Fibroblast of skin of left biceps (primary cell): ENCODE measurements at places on chromosomes 4 and X.

GRCh38 chrX:69305333-69306062 is 140.2 kb upstream of the PJA1 start:
- no peak for DNase-seq

- DNase-seq: no peak
These were observed 46.6 kb downstream of the SHROOM2 start for GRCh38 chrX:9832811-9833210.

DNA sequence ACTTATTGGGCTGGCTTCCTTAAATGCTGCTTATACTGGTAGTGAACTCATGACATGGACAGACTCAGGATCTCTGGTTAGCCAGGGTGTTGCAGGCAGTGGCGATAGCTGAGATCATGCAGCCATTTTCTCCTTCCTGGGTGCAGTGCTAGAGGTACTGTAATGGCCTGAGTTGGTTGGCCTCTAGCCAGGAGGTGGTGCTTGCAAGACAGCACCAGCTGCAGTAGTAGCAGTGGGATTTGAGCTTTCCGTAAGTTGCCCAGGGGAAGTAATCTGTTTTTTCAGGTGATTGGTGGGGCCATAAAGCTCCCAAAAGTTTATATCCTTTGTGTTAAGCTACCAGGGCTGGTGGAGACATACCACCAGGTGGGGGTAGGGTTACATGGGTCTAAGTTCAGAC is 45.1 kb upstream of the AADAT start:
- DNase-seq: no peak

DNA sequence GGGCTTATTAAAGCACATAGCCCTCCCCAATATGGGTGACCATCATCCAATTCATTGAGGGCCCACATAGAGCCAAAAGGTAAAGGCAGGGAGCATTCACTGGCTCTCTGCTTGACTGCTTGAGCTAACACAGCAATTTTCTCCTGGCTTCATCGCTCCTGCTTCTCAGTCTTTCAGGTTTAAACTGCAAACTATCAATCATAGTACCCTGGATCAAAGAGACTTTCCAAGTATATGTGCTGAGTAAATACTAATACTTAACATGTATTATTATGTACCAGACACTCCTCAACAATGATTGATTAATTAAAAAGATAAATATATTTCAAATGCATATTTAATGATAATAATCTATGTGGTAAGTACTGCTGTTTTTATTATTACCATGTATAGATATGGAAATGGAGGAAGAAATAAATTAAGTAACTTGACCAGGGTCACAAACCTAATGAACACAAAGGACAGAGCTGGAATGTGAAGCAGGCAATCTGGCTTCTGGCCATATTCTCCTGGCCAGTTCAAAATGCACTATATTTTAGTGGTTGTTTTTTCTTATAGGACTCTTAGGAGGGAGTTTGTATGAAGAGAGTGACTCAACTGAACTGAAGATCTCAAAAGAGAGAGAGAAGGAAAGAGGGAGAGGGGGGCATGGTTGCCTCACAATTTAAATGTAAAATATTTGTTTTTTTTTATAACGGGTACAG is 1197.3 kb downstream of the TECRL start:
- no peak for DNase-seq

- no peak for DNase-seq
These were observed 131.3 kb downstream of the ARHGAP10 start for GRCh38 chr4:147863111-147863747.

DNA sequence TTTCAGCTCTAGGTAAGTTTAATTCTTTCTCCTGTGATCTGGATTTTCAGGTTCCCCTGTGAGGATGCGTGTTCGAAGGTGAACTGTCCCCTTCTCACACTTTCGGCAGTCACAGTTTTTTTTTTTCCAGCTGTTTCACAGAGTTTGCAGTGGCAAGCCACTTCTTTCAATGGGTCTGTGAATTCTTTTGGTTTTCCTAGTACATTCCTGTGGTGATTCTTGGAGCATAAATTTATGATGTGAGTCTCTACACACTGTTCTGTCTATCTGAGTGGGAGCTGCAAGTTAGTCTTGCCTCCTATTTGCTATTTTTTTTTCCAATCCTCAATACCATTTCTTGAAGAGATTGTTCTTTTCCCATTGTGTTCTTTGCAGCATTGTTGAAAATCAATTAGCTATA is 595.5 kb downstream of the RAPGEF2 start:
- DNase-seq: no peak

DNA sequence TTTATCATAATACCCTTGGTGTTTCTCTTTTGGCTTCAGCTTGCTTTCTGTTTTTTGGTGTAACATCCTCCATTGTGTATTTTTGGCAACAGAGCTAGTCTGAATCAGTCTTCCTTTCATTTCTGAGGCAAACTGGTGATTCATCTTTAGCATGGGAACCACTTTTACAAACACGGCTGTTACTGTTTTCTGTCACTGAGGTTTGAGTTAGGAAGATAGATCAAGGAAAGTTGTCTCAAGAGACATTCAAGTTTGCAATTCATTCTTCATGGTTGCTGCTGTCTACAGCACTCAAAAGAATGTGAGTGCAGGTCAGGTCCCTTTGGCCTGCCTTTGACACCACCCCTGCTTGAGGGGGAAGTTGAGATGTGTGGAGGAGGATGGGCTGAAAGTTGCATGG is 36.3 kb downstream of the IL21 start:
- peak; percentile 62 for DNase-seq

DNA sequence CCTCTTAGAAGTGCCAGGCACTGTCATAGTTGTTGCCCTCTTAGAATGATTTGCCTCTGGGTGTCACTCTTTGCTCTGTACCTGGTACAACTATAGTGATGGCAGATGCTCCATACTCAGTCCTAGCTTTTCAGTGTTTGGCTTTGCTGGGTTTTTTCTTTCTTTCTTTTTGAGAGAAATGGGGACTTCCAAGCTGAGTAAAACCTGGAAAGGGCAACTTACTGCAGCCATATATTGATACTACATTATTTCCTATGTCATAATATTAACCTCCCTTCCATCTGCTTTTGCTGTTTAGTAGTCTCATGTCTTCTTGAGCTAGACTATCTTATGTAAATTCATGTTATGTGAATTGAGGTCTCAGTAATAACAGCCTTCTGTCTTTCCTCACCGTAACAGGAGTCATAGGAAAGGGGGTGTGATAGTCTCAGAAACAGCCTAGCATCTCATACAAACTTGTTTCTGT is 49.0 kb downstream of the NIPAL1 start:
- no peak for DNase-seq

GRCh38 chr4:125268068-125268755 is 46.5 kb upstream of the FAT4 start:
- DNase-seq: no peak
